NCI-H774 (cell line): ENCODE measurements at places on chromosomes 2 and 18.

DNA sequence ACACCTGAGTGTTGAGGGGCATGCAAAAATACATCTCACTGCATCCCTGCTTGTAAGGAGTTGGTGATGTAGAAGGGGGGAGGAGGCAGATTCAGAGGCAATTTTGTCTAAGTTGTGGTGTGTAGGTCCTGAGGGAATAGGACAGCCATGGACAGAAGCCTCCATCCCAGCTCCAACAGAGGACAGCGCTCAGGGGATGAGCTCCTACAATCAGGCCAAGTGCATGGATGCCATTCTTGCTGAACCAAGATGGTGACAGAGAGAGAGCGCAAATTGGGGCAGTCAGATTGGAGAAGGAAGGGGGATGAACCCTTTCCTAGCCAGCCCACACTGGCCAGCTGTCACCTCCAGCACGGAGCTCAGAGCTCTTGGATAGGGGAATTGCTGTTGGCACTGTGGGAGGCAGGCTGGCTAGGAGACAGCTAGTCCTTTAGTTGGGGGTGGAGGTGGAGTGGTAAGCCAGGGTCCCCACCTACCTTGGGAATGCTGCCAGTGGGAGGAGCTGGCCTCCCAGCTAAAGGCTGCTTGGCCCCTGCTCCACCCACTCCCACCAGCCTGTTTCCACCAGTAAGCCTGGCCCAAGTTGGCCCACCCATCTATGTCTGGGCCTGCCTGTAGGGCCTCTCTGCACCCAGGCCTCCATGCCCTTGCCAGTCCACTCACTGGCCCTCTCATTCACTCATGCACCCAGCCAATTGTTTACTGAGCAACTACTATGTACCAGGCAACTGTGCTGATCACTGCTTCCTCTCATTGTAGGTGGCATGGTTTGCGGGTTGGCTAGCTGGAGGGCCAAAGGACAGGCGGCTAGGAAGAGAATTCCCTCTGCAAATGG lies 2.5 kb upstream of the PER2 start:
- no peak for DNase-seq

GRCh38 chr2:149841396-149841795 lies 253.8 kb upstream of the MMADHC start:
- DNase-seq, result no peak

GRCh38 chr2:71608034-71608433 lies 154.7 kb downstream of the DYSF start:
- DNase-seq, result no peak

DNA sequence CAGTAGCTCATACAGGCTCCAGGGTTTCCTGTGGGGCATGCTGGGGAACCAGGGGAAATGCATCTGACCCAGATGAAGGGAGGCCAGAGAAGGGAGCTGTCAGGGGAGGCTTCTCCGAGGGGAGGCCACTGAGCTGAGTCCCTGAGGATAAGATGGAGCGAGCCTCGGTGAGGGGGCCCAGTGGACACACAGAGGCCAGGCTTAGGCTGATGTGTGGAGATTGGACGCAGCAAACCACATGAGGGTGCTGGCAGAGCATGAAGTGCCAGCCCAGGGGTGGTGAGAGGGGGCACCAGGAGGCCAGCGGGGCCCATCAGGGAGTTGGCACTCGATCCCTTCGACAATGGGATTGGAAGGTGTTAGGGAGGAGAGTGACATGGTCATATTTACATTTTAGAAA lies 235.0 kb downstream of the KLHL29 start:
- no peak for DNase-seq

DNA sequence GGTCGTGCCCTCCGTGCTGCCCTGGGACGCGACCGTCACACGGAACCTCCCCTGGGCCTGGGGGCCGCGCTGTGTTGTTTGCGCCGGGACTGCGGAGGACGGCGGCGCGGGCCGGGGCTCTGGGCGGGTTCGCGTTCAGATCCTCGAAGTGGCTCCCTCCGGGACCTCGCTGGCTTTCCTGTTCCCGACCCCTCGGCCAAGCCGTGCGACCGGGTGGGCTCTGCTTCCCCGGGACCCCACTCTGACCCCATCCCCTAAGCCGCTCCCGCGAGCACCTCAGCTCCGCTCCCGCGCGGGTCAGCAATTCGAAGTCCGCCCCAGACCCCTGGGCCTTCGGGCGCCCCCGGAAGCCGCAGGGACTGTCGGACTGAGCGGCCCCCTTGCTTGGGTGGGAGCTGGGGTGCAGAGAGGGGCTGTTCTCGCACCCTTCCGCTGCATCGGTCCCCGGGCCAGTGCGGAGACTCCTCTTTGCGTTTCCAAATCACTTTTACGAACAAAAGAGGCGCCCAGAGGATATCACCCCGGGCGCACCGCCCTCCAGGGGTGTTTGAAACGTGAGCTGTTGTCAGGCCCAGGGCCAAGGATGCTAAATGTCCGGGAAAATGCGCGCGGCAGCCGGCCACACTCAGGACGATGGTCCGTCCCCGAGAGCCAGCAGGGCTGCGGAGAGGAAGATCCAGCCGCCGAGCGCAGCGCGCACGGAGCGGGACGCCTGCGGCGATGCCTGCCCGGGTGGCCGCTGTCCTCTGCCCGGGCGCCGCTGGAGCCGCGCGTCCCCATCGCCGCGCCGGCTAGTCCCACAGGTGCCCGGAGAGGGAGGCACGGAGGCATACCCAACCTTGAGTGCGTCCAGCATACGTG lies 73.5 kb downstream of the ZCCHC2 start:
- DNase-seq, result no peak

DNA sequence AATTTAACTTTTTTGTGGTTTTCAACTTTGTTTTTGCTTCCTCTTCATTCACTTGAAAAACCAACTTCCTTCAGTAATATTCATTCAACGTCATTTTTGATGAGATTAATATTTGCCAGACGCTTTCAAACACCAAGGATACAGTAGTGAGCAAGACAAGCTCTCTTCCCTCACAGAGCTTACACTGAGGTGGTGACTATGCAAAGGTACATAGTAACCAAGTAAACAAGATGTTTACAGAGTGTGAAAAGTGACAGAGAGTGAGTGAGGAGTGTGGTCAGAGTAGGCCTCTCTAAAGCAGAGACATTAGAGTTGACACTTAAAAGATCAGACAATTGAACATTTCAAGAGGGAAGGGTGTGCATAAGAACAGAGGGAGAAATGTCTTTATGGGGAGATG lies 155.5 kb downstream of the TMEM247 start:
- no peak for DNase-seq

DNA sequence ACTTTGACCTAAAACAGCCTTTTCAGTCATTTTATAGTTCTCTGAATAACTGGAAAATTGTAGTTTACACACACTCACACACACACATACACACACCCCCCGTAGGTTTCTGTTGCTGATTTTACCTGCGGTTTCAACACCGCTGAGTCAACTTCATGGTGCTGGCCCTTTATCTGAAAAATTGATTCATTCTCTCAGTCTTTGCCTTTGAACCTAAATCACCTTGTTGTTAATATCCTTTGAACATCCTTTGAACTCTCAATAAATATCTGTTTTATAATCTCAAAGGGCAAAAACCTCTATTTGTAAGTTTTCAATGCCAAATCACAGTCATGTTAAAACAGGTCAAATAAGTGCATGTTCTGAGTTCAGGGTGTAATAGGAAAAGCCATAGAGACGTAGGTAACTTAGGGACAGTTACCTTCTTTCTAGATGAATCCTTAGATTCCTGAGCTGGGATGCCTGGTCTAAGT lies 109.0 kb upstream of the BZW1 start:
- DNase-seq, result no peak

DNA sequence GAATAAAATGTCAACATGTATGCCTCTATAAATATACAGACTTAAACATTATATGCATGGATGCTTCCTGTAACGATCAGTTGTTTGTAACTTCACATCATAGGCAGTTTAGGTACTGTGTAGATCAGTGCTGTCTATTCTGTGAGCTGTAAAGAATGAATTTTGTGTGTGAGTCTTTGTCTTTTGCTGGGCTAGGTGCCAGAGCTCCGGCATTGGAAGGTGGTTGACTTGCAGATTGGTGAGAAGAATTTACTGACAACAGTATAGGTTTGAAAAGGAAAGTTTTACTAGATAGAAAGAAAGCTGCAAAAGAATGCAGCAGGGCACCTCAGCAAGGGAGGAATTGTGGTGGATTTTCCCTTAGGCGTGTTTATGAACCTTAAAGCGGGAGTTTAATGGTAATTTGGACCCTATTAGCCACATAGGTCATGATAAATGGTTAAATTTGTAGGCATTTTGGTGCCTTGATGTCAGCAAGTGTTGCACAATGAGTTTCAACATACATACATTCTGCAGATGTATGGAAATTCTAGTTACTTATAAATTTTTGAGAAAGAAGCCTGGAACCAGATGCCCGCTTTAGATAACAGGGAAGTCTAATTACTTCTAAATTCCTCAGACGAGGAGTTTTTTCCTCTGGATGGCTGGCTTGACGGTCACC lies 6.7 kb upstream of the QPCT start:
- DNase-seq, result no peak

- DNase-seq, result no peak
Measured at GRCh38 chr2:205699515-205700289, 17.4 kb downstream of the NRP2 start.

DNA sequence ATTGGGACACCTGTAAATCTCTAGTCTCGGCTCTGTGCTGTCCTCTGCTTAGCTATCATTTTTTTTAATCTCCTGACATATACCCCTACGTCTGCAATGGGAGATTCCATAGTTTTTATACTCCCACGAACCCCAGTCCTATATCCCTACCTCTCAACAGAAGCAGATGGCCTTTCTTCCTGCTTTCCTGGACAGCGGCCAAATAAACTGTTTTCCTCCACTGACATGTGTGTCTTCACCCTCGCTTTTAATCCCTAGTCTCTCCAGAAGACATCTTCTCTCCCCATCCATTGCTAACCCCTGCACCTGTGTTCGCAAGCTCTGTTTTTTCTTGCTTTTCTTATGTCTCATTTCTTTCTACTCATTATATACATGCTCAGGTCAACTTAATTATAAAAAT lies 395.4 kb downstream of the EPHA4 start:
- DNase-seq, result no peak

DNA sequence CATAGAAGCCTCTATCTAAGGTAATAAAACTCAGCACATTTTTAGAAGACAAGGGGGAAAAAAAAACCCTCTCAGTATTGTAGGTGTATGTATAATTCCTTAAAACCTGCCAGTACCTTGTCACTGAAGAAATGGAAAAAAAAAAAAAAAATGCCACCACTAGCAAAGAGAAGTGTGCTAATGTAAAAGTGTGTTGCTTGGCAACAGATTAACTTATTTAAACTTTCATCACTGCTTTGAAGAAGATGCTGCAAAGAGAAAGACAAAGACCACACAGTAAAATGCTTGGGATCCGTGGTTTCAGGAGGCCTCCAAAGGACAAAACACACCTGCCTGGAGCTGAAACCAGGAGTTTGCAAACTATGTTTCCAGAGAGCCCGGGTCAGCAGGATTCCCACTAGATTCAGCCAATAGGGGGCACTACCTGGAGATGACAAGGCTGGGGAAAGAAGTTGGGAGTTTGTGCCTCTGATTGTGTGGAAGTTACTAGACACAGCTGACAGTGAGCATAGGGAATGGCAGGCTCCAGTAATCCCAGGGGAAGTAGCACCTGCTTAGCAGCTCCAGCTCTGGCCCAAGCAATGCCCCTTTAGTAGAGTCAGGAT lies 169.1 kb upstream of the TRIB2 start:
- DNase-seq, result no peak

- DNase-seq, result no peak
Measured at GRCh38 chr2:180000434-180000833, 6.7 kb downstream of the CWC22 start.

- no peak for DNase-seq
Measured at GRCh38 chr2:55133467-55134315, 83.4 kb upstream of the RTN4 start.

DNA sequence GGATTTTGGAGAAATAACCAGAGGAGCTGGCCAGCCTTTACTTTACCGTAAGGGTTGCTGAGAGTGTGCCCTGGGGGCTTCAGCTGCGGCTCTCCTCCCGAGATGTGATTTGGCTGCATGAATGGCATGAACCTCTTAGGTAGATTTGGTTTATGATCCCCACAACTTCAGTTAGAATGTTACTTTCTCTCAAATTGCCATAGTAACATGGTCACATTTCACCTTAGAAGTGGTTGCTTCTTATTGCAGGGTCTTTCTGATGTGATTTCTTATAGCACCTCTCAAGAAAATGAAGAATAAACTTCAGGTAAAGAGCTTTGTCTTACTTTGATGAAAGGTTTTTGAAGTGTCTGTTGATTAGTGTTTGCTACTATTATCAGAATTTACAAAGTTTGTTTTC lies 5.6 kb downstream of the PLCL1 start:
- DNase-seq, result no peak

- no peak for DNase-seq
Measured at GRCh38 chr18:9887992-9888391, 2.2 kb downstream of the TXNDC2 start.

- DNase-seq, result no peak
Measured at GRCh38 chr2:205946226-205946625, 139.7 kb downstream of the INO80D start.

- no peak for DNase-seq
Measured at GRCh38 chr2:55416786-55417568, 2.7 kb downstream of the CCDC88A start.

DNA sequence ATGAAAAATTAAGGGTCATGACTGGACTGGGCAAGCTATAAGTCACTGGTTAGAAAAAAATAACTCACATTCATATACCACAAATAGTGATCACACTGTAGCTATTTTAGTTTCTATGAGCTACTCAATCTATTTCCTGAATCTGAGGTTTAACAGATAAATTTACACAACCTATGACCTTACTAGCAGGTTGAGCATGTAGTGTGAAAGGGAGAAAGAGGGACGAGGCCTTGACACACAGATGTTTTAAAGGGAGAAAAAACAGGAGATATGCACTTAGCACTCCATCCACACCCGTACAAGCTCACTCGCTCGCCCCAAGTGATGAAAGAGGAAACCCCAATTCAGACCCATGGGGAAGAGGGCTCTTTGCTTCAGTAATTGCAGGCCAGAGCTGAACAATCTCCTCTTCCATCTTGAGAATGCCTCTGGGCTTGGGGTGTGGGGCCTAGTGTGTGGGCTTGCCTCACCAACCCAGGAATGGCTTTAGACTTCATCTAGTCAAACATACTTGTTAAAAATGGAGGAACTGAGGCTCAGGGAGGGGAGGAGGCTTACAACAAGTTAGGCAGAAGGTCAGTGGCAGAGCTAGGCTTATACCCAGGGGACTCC lies 10.7 kb downstream of the CYRIA start:
- DNase-seq, result no peak

- DNase-seq, result no peak
Measured at GRCh38 chr2:99821039-99821438, 321.4 kb downstream of the AFF3 start.
